ENCODE measurements at places on chromosomes 5 and 9.

DNA sequence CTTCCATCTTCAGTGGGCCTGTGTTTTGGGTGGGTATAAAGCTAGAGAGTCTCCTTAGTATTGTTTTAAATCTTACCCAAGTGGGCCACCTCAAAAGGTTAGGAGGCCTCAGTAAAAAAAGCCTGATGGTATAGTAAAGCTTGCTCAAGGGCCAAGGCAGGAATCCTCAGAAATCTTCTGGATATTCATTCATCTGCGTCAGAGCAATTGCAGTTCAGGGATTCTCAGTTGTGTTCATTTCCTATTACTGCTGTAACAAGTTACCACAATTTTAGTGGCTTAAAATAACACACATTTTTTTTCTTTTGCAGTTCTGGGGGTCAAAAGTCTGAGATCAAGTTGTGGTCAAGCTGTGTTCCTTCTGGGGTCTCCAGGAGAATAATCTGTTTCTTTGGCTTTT, 985.5 kb downstream of the TLE4 start:
- H3K4me3 ChIP-seq, result no peak overlapping the region
- no peak overlapping the region for H3K27ac ChIP-seq
- no peaks in the 10 kb centered on the region for H3K36me3 ChIP-seq
- no peak for DNase-seq
- no peaks in the 10 kb centered on the region for H3K27me3 ChIP-seq

DNA sequence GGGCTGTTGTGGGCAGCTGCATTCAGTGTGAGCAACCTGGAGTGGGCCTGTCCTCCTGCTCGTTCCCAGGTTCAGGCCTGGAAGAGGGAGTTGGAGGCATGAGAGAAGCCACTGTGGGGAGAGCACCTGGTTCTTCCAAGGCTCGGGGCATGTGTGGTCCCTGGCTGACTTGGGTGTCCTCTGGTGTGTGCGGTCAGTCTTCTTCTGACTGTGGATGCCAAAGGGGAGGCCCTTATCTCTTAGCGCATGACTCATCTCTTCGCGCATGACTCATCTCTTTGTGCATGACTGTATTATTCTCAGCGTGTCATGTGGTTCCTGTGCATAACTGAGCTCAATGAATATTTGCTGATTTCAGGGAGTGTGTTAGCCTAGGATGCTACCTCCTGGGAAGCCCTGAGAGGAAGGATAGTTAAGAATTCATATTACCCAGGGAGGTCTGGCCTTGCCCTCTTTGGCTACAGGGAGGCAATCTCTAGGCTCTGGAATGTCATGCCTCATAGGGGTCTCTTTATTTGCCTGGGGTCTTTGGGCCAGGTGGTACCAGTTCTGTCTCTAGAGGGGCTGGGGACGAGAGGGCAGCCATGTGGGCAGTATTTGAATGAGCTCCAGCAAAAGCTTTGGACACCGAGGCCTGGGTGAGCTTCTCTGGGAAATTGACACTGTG, 188.7 kb downstream of the HSPA4 start:
- H3K4me3 ChIP-seq, result no peak overlapping the region
- DNase-seq, result no peak
- H3K4me1 ChIP-seq, result peaks cover 22% of the 10 kb centered on the region
- H3K36me3 ChIP-seq, result no peaks in the 10 kb centered on the region

DNA sequence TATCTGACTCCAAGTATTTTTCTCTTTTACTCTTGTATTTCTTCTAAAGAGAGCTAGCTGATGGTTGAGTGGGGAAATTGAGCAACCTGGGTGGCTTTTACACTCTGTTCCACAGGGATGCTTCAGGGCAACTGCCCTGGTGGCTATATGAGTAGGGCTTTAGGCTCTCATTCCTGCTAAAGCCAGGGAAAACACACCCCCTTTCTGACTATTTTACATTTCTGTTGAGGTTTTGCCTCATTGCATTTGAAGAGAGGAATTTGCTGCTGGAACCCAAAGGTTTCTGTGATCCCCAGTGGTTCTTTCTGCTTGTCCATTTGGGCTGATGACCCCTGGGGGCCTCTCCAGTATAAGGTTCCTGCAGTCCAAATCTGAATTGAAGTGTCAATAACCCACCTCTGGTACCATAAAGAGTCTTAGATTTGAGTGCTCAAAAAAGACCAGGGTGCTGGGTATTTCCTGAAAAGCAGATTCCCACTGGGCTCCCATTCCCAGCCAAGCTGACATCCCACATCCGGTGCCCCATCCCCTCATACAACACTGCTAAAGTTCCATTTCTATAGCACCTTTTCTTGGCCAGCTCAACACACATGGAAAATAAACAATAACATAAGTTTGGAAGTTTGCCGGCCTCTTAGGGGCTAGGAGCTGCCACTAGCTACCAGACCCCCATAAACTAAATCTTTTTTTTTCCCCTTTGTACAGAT, 59.5 kb downstream of the PAPPA start:
- no peaks in the 10 kb centered on the region for H3K27me3 ChIP-seq
- no peaks in the 10 kb centered on the region for H3K4me1 ChIP-seq
- H3K4me3 ChIP-seq, result no peak overlapping the region
- no peaks in the 10 kb centered on the region for H3K36me3 ChIP-seq
- H3K27ac ChIP-seq, result no peak overlapping the region

- peaks cover 26% of the 10 kb centered on the region for H3K4me1 ChIP-seq
- peaks cover 11% of the 10 kb centered on the region for H3K36me3 ChIP-seq
- peak overlapping the region; percentile 33 for H3K27ac ChIP-seq
- H3K4me3 ChIP-seq, result no peak overlapping the region
- DNase-seq, result no peak
These were observed 16.9 kb downstream of the IRF1 start for GRCh38 chr5:132473668-132474067.

DNA sequence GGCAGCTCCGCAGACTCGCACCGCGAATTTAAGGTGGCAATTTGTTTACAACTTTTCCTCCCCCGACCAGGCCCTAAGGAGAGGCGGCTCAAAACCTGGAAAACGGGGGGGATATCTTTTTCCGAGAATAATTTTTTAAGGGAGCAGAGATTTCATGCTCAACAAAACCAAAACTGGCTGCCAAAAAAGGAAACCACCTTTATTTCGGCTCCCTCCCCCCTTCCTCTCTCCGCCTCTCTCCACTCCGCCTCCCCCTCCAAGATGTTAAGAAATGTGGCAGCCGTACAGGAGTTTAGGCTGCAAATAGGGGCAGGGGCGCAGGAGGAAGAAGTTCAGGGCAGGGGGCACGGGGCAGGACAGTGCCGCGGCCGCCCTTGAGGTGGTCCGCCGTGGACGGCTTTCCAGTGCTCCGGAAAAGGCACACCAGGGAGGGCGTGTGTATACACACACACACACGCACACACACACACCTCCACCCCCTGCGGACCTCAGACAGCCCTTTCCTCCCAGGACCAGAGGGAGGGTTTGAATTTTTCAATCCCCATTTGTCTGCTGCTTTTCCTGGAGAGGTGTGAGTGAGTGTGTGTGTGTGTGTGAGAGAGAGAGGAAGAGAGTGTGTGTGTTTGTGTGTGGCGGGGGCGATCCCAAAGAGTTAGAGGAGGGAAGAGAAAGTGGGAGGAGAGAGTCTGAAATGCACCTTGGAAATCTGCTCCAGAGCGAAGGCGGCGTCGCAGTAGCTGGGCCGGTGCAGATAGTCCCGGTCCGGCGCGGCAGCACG, 9.1 kb downstream of the PTCH1 start:
- peak overlapping the region; percentile 55 for H3K4me3 ChIP-seq
- H3K27me3 ChIP-seq, result peaks cover 89% of the 10 kb centered on the region
- peaks cover 54% of the 10 kb centered on the region for H3K4me1 ChIP-seq
- no peak for DNase-seq

DNA sequence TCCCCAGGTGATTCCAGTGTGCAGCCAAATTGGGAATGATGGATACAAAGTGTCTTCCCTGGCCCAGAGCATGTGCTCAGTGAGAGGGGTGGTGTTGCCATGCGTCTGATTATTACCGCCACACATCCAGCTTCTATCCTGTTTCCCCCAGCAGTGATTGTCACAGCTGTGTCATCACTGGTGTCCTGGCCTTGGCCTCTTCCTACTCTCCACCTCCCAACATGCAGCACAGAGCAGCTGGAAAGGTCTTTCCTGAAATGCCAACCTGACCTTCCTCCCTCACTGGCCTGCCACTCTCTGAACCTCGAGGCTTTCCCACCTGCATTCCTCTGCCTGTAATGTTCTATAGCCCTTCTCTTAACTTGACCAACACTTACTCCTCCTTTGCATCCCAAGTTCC, 60.0 kb downstream of the TMOD1 start:
- no peaks in the 10 kb centered on the region for H3K4me1 ChIP-seq
- no peak for DNase-seq
- H3K4me3 ChIP-seq, result no peak overlapping the region
- no peak overlapping the region for H3K27ac ChIP-seq

DNA sequence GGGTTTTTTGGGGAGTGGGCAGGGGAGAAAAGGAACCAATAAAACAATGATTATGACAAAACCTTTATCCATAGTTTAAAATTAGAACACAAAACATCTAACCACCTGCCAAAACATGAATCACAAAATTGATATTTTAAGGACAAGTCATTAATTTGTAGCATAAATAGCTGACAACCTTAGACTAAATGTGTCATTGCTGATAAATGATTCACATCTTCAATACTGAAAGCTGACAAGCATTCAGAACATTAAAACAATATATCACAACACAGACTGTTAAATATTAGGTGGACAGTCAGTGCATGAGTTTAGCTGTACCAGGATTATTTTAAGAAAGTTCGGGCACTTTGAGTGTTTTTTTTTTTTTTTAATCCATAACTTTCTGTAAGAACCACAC, 71.5 kb downstream of the NR3C1 start:
- no peak overlapping the region for H3K27ac ChIP-seq
- H3K4me3 ChIP-seq, result no peak overlapping the region
- DNase-seq, result no peak
- H3K4me1 ChIP-seq, result no peaks in the 10 kb centered on the region
- peaks cover 6% of the 10 kb centered on the region for H3K36me3 ChIP-seq

- H3K27ac ChIP-seq, result no peak overlapping the region
- H3K4me3 ChIP-seq, result no peak overlapping the region
- H3K36me3 ChIP-seq, result peaks cover 5% of the 10 kb centered on the region
- H3K4me1 ChIP-seq, result no peaks in the 10 kb centered on the region
- no peaks in the 10 kb centered on the region for H3K27me3 ChIP-seq
These were observed 241.4 kb downstream of the ARHGAP26 start for GRCh38 chr5:143011585-143011984.

DNA sequence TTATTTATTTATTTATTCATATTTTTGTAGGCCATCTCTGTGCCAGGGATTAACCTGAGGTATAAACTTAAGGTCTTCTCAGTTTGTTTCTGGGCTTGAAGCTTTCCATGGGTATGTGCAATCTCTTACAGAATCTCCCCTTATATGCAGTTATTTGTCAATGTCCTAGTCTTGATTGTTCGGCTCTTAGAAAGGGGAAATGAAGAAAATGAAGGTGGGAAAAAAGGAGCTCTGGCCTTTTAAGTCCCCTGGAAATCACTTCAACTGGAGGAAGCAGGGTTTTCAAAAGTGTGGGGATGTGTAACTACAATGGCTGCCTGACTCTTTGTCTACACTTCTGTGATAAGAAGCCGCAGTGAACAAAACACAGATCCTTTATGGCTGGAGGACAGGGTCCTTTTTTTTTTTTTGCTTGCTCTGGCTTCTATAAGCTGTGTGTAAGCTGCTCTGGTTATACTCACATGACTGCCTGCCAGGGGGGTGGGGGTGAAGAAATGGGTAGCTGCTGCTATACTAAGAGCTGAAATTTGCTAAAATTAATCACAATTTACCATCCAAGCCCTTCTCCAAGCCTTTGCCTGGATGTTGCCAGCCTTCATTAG, 33.7 kb downstream of the CENPP start:
- H3K27ac ChIP-seq, result no peak overlapping the region
- no peaks in the 10 kb centered on the region for H3K27me3 ChIP-seq
- no peaks in the 10 kb centered on the region for H3K4me1 ChIP-seq

DNA sequence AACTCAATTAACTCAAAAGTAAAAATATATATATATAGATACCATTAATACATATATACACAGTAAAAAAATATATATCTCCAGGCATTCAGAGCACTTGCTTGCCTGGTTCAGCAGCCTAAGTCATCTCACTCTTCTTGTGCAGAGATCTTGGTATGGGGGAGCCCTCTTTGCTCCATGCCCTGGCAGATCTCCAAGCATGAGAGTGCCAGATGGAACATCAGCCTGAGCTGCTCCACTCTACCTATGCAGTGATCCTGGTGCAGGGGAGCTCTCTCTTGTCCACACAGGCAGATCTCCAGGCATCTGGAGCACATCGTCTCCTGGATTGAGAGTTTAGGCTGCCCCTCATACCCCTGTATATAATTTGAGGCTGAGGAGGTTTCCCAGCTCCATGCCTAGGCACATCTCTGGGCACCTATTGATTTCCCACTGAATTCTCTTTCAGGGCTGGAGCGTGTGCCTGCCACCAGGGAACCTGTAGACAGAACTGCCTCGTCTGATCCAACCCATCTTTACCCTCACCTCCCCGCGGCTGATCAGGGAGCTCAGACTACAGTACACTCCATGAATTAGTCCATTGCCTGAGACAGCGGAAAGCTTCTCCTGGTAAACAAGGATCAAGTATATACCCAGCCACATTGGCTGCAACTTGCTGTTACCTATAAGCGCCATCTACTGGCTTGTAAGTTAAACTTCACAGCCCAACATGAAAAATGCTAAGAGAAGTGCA, 342.4 kb upstream of the GRIA1 start:
- no peak overlapping the region for H3K27ac ChIP-seq
- H3K36me3 ChIP-seq, result no peaks in the 10 kb centered on the region
- no peaks in the 10 kb centered on the region for H3K27me3 ChIP-seq

DNA sequence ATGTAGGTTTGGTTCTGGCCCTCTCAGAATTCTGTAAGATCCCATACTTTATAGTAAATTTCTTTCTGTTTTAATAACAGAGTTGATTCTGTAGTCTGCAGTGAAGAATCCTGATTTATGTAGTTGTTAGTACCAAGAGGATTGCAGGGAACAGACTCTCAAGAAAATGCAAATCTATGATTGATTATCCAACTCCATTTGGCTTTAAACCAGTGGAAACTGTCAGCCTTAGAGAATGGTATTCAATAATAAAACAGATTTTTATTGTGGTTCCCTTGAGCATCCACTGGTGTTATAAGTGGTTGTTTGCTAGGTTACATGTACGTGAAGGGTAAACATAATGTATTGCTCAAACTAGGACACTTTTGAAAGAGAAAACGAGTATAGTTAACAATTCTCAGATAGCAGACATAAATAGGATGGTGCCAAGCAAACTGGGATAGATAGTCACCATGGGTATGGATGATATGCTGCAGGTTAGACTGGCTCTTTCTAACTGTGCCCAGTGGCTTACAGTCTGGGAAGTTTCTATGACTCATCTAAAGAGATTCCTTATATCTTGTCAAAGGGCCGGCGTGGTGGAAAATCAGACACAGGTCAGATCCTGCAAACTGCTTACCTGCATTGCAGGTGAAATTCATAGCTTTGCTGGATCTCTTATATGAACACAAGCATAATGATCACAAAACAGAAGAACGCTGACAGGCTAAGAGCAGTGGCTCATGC, 41.7 kb upstream of the RPS23 start:
- H3K27me3 ChIP-seq, result no peaks in the 10 kb centered on the region
- DNase-seq, result no peak
- no peak overlapping the region for H3K4me3 ChIP-seq

DNA sequence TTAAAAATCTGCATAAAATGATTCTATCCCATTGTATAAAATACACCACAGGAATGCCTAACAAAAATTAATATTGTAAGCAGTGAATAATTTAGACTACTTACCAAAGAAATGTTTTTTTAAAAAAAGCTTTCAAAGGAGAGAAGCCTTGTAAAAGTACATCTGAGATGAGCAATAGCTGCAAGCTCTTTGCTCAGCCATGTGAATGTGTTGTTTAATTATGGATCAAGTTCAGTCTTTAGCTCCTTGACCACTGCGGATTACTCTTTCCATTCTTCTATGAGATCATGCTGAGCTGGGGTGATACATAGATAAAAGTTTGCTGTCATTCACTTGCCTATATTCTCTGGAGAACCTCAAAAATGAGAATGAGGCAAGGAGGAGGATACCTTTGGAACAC, 782.4 kb upstream of the ZNF608 start:
- H3K4me1 ChIP-seq, result no peaks in the 10 kb centered on the region
- H3K27ac ChIP-seq, result no peak overlapping the region
- H3K27me3 ChIP-seq, result no peaks in the 10 kb centered on the region
- H3K4me3 ChIP-seq, result no peak overlapping the region
- no peak for DNase-seq

Data from thymus (tissue), 14 donors.